ENCODE measurements at places on chromosomes 13 and 19.

DNA sequence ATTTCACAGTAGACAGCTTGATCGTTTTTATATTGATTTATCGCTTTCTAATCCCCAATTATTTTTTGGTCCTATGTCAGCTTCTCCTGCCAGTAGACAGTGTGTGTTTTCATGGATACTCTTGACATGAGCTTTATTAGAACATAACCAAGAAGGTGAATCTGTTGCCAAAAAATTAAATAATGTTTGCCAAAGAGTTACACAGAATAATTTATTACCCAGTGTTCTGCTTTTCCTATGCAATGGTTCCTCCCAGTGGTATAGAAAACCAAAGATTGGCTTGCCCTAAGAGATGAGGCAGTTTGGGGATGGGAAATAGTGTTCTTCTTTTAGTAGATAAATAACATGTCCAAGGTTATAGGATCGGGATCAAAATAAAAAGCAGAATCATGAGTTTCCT lies 8.5 kb upstream of the FRY start:
- DNase-seq = no peak

DNA sequence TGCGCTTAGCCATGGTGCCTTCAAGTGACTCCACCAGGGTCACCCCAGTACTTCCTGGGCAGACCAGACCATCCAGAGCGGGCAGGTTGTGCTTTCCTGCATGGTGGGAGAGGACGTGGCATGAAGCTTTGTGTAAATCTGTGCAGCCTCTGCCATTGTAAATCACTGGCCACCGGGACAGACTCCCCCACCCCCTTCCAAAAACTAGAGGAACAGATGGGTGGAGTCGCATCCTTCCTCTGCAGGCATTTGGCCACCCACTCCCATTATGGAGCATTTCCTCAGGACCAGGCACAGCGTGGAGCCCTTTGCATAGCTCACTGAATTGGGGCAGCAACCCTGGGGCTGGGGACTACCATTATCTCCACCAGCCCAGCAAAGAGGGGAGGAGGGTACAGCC lies 8.2 kb downstream of the BCKDHA start:
- no peak for DNase-seq

- peak; percentile 74 for DNase-seq
Measured at GRCh38 chr19:8214802-8215201, 5.6 kb downstream of the CERS4 start.

GRCh38 chr19:28305513-28305912 lies 907.4 kb downstream of the UQCRFS1 start:
- no peak for DNase-seq

DNA sequence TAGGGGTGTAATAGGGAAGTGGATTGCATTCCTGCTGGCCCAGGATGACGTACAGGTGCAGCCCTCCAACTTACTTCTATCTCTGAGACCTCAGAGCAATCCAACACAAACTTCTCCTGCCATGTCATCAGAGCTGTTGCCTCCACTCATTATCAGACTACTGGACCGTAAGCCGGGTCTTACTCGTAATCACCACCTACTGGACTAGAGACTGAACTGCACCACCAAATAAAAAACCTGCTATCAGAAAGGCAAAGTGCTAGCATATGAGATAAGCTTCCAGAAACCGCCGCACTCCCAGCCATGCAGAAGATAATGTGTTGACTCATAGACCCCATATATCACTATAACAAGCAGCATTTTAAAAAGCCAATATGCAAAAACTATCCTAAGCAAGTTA lies 102.0 kb downstream of the SLITRK1 start:
- peak; percentile 69 for DNase-seq

- no peak for DNase-seq
Measured at GRCh38 chr13:82803341-82803740, 1078.9 kb downstream of the SLITRK1 start.

GRCh38 chr19:40754611-40755247 lies 3.7 kb downstream of the SNRPA start:
- no peak for DNase-seq

- DNase-seq = no peak
Measured at GRCh38 chr19:35777086-35777841, 1.9 kb downstream of the ARHGAP33 start.

DNA sequence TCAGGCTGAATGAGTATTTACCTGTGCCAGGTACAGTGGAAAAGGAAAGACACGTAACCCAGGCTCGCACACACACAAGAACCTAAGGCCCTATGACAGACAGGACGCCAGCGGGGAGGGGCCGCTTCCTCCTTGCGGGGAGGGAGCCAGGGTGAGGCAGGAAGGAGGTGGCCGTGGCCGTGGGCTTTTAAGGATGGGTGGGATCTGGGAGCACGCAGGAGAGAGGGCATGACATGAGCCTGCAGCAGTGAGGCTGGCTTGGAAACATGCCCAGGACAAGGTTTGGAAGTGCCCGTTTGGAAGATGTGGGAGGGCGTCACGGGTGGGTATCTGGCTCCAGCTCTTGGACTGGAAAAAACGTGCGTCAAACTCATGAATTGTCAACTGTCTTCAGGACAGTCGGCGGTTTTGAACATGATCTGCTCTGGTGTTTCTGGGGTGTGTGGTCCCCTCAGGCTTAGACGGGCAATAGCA lies 20.1 kb downstream of the SH3GL1 start:
- DNase-seq = no peak

DNA sequence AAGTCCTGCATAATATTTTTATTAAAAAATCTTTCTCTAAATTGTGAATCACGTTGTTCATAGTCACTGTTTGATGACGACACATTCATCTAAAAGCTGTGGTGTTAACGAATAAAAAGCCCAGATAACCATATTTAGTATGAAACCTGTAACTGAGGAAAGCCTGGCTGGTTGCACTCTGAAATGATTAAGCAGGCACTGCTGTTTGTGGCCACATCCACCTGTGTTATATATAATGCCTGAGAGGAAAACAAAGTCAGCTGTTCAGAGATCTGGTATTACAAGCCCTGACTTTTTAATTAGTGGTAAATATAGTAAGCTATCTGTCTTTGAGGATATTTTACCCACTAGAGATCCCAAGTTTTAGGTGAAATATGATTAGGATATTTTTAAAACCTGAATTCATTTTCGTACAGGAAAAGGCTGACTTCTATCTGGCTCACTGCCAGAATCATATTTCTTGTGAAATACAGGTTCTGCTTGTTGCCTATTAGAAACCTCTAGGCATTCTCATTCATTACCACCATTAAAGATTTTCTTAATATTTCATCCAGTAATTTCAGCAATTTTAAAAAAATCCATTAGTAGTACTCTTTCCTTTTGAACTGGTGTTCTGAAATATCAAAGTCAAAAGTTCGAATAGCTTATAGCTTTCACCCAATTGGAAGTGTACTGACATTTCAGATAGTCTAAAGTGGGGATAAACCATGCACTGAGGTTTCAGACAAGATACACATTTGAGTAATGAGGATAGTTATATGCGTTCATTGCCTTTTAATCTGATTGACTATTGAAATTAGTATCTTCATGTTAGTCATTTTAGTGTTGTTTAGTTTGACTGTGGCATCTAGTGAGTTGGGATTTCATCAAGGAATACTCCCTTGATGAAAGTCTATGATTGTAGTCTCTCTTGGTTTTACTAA lies 79.7 kb downstream of the LMO7 start:
- no peak for DNase-seq

DNA sequence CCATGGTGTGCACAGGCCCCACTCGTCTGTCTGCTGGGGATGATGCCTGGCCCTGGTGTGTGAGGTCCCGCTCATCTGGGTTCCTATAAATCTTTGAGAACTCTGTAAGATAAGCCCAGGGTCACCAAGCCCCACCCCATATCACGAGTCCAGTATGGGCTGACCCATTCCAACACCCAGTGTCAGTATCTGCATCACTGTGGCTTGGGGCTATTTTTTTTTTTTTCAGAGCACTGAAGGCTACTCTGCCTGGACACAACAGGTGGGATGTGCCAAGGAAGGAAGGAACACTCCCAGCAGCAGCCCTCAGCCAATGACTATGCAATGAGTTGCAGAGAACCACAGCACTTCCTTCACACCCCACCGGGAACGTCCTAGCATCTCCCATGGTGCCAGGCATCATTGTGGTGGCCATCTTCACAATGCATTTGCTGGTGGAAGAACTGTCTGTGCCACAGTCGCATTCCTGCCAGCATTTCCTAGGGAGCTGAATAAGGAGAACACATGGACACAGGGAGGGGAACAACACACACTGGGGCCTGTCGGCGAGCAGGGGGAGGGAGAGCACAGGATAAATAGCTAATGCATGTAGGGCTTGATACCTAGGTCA lies 83.1 kb upstream of the TSHZ3 start:
- DNase-seq = no peak

DNA sequence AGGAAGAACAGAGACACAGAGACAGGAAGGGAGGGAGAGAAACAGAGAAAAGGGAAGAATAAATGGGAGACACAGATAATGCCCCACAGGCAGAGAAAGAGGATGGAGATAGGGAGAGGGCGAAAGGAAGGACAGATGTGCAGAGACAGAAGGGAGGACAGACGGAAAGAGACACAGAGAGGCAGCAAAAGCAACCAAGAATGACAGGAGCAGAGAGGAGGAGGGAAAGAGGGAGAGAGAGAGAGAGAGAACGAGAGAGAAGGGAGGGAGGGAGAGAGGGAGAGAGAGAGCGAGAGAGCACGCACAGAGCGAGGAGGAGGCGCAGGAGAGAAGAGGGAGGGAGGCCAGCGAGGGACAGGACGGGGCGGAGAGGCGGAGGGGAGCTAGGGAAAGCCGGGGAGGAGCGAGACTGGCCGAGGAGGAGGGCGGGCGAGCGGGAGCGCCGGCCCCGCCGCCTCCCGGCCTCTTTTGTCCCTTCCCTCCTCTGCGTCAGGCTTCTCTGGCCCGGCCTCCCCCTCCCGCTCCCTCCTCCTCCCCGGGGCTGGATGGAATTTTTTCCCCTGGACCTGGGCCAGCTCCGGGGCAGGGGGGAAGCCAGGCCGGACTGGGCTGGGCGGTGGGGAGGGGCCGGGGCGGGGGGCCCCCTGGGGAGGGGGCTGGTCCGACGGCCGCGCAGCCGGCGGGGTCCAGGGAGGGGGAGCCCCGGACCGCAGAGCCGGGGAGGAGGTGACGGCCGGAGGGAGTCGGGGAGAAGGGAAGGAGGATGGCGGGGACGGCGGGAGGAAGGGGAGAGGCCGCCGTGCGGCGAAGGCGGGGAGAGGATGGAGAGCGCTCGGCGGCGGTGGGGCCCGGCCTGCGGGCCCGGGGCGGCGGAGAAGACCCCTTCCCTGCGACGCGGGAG lies 4.2 kb upstream of the SPACA6 start:
- peak; percentile 72 for DNase-seq

GRCh38 chr13:22915442-22916082 lies 265.2 kb upstream of the SGCG start:
- no peak for DNase-seq

DNA sequence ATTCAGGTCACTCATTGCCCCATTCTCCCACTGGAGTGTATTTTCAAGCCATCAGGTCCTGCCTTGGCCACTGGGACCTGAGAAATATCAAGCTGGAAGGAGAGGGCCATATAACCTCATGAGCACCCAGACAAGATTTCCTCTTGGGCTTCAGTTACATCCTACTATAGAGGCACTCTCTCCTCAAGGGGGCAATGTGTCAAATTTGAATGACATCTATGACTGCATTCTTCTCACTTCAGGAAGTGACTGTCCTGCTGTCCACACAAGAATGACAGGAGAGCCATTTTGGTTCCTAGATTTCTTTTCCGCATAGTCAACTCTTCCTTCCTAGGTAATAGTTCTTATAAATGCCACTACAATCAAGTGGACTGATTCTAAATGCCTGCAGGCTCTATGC lies 416.2 kb downstream of the DIAPH3 start:
- no peak for DNase-seq
